ENCODE measurements at places on chromosomes 7 and 10.

DNA sequence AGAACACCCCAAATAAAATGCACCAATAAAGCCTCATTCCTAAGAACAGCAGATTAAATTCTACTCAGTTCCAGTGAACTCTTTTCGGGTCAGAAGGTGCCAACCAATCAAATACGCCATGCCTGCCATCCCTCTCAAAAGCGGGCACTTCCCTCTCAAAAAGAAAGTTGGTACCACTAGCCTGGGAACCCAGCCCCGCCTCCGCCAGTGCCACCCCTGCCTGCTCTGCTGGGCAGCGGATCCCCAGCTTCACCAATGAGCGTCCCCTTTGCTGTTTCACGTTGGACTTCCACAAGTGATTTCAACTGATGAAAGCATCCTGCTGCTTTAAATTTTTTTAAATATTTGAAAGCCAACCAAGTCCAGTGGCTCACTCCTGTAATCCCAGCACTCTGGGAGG is 33.2 kb upstream of the PROSER2 start:
- DNase-seq: no peak

- DNase-seq: no peak
Measured at GRCh38 chr7:9711259-9711918, 1262.3 kb upstream of the PHF14 start.

- no peak for DNase-seq
Measured at GRCh38 chr7:155401231-155401630, 56.7 kb upstream of the EN2 start.

- DNase-seq: no peak
Measured at GRCh38 chr7:29327455-29327854, 132.9 kb downstream of the CHN2 start.

- DNase-seq: no peak
Measured at GRCh38 chr7:158399762-158400161, 187.9 kb downstream of the PTPRN2 start.

DNA sequence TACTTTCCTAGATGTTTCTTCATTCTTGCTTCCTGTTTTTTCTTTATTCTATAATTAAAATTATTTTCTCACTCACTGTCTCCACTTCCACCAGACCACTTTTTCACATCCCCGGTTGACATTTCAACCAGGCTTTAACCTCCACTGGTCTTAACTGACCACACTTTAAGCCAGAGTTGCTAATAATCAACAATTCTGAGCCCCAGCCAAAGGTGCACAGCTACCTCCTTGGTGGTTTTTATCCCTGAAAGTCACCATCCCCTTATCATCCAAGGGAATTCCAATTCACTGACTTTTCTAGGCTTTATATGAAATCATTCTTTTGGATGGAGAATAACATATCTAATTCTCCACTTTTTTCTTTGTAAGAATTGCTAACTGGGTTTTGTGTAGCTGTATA is 138.9 kb downstream of the FRMD4A start:
- no peak for DNase-seq

DNA sequence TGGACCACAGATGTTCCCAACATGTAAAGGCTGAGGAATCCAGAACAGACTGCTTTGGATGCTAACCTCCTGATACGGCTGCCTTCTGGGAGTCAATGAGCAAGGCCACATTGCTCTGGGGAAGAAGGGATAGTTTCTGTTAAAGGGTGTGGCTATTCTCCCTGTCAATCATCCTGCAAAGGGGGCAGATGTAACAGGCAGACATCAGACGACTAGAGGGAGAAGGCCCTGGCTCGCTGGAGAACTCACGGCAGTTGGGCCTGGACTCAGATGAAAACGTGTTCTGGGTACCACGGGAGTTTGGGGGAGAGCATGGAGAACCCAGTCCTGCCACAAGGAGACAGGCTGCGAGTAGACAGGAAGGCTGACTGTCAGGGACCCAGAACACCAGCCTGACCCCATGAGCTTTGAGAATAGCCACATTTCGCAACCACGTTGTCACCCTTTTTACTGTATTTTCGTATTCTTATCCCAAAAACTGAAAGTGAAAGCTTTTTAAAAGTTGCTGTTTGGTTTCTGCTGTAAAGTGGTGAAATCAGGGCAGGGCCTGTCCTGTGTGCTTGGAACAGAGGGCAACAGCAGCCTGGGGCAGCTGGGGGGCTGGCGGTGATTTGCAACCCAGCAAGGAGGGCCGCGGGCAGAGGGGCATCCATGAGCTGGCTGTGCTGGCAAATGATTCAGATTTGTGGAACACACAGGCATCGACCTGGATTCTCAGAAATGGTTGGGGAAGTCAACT is 95.3 kb downstream of the MYOF start:
- DNase-seq: peak; percentile 95

DNA sequence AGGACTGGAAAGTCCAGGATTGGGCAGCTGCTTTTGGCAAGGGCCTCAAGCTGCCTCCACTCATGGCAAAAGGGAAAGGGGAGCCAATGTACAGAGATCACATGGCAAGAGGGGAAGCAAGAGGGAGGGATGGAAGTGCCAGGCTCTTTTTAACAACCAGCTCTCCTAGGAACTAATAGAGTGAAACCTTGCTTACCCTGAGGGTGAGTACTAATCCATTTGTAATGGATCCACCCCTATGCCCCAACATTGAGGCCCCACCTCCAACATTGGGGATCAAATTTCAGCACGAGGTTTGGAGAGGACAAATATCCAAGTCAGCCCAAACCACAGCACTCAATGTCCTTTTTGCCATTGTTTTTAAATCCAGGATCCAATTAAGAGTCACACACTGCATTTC is 12.5 kb downstream of the HABP2 start:
- no peak for DNase-seq

DNA sequence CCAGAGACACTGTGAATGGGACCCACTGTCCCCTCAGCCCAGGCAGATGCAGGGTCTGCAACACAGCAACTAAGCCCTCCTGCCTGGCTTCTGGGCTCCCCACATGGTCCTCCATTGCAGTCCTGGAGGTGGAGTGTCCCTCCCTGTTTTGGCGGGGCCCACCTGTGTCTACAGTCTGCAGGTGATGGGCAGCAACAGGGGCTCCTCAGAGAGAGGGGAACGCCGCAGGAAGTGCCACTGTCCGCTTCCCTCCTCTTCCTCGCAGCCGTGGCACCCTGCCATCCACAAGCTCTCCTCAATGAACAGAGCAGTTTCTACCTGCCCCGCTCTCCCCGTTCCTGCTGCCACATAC is 9.3 kb downstream of the CAMK2G start:
- DNase-seq: no peak

GRCh38 chr10:47049906-47050305 is 138.7 kb downstream of the PTPN20 start:
- DNase-seq: no peak

GRCh38 chr10:110208614-110209453 is 1.4 kb downstream of the MXI1 start:
- peak; percentile 61 for DNase-seq

DNA sequence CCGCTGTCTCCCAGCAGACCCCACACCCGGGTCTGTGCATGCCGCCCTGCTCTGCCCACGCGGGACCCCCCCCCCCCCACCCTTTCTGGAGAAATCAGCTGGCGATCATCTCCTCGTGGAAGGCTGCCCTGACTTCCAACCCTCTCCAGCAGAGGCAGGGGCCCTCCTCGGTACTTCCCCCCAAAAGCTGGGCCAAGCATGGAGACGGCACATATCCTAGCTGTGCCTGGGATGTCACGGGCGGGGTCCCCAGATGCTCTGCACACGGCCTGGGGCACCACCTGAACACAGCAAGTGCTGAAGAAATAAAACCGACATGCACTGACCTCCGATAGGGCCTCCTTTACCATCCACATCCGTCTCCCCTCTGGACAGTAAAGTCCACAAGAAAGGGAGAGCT is 96.0 kb downstream of the DIP2C start:
- DNase-seq: no peak

GRCh38 chr10:1434912-1435692 is 302.2 kb downstream of the ADARB2 start:
- no peak for DNase-seq

- no peak for DNase-seq
Measured at GRCh38 chr7:36916619-36917018, 192.3 kb upstream of the AOAH start.
